Activated CD8-positive, alpha-beta memory T cell treated with anti-CD3 and anti-CD28 coated beads for 4 hours (primary cell): ENCODE measurements at places on chromosomes 11 and 22.

DNA sequence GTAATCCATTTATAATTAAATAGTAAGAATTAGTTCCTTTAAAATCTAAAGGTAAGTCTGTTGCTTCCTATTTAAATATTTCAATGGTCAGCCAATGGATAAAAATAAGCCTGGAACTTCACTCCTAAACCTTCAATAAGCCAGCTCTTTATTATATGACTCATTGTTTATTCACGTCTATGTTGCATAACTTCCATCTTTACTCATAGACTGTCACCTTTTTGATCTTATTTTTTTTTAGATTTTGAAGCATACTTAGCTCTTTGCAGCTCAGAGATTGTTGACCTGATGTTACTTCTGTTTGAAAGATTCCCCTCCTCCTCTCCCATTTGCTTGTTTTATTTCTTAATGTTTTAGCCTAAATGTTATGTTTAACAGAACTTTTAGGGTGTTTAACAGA, 1571.2 kb upstream of the RAG2 start:
- DNase-seq, result no peak

- no peak for DNase-seq
Observed at GRCh38 chr22:38734421-38735100, 21.2 kb downstream of the SUN2 start.

- no peak for DNase-seq
Observed at GRCh38 chr22:30628491-30628890, 7.1 kb upstream of the SLC35E4 start.

DNA sequence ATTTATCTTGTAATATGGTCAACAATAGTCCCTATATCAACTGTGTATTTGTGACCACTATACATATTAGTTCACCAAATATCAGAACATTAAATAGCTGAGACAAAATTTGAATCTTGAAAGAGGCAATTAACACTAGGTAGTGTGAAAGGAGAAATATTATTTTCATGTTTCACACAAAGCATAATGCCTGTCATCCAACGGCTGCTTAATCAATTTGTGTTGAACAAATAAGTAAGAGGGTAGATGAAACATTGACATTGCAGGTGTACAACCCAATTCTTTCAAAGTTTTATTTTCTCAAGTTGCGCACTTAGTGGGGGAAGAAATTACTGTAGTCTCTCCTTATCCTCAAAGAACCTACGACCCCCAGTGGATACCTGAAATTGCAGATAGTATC, 3.4 kb upstream of the OR8I2 start:
- DNase-seq, result no peak

GRCh38 chr22:32024796-32025195, 18.3 kb upstream of the SLC5A1 start:
- no peak for DNase-seq
